ENCODE measurements at places on chromosomes 6 and 20.

DNA sequence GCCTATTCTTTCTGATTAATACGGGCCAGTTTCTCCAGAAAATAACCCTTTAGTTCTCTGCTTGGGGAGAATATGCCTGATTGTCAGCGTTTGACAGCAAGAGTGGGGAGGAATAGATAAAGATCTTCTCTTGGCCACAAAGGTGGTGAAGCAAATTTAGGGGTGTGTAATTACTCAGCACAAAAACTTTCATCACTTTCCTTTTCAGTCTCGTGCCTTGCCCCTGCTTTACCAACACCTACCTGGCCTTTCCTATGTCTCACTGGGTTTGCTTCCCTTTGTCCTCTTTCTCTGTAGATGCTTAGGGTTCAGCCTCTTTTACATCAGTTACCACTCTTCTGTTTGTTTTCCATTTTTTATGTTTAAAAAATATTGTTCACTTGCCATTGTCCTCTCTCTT lies 99.2 kb downstream of the MCHR2 start:
- no peak for DNase-seq

DNA sequence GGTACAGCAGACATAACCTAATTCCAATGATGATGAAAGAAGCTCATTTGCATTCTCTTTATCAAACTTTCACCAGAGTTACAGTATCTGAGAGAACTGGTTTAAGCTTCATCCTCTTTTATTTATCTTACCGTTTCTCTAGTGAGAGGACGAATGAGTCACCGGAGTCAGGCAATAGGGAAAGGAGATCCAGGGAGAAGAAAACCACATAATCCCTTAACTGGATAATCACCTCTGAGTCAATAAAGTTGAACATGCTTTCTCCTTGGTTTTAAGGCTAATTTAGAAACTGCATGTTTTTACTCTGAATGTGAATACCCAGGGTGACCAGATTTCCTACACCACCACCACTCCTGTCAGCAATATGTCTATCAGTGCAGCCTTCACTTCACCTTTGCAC lies 313.7 kb upstream of the TBX18 start:
- DNase-seq: no peak

DNA sequence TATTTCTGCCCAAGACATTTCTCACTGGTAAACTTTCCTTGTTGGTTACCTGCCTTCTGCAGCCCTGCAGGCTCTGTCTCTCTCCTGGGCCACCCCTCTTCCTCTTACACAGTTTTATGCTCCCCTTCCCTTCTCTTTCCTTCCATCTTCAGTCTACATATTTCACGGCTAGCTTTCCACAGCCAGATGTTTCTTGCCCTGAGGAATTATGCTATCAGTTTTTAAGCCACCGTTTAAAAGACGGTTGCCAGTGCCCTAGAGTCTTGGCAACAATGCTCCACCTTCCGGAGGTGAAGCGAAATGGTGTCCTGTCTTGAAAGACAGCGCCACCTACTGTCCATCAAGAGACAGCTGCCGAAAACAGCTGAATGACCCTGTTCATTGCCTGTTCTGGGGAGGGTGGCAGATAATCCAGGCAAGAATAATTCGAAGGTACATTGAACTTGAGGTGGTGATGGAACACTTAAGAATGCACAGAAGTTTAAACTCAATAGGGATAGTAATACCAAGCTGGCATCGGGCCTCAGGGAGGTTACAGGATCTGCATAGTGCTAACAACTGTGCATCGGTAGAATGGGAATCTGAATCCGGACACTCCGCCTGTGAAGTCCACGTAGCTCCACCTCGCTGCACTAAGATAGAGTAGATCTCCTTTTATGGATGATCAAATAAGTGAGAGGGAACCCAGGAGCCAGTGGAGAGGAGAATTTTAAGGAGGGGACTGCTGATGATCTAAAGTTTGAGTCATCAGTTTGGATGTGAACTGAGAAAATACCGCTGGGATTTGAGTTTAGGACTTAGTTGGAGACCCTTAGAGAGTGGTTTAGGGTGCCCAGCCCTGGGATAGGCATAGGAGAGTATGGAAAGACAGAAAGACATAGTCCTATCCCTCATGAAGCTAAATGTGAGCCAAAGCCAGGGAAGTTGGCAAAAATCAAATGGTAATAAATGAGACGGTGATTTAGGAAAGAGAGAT lies 4.8 kb upstream of the TRIM40 start:
- peak; percentile 71 for DNase-seq

DNA sequence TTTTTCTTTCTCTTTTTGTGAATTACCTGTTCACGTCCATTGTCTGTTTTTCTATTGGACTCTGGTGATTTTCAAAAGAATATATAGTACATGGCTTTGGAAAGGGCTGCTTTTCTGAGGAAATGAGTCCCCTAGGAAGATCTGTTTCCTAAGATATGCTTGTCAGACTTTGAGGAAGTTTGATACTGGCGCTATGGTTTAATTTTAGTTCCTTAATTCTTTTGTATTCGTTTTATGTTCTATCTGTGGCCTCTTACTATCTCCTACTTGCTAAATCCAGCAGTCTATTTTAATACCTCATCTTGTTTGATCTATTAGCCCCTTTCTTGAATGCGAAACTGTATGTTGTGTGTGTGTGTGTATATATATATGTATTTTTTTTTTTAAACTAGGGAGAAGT lies 101.9 kb downstream of the LIN28B start:
- DNase-seq: no peak

DNA sequence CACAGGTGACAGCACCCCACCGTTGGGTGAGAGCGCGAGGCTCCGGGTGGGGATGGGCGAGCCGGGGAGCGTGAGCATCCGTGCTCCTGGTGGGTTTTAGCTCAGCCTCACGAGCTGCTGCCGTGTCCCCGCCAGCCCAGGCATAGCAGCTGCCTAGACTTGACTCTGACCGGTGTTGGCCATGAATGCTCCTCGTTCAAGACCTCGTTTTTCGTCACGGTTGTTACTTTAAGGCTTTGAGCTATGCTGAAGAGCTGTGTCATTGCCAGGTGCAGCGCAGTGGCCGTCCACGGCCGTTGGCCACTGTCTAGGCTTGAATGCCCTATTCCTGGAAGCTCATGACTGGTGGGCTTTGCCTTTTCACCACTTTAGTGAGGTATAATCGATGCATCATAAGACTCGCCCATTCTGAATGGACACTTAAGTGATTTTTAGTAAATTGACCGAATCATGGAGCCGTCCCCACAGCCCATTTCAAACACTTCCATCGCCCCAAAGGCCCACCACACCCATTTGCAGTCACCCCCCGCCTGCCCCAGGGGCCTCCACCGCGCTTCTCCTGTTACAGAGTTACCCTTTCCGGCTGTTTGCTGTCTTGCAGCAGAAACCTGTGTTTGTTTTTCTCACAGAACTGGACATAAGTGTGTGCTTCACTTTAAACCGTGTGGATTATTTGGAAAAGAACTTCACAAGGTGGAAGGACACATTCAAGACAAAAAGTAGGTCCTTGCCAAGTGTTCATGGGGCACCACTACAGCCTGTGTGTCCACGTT lies 21.4 kb upstream of the ADRM1 start:
- DNase-seq: no peak

DNA sequence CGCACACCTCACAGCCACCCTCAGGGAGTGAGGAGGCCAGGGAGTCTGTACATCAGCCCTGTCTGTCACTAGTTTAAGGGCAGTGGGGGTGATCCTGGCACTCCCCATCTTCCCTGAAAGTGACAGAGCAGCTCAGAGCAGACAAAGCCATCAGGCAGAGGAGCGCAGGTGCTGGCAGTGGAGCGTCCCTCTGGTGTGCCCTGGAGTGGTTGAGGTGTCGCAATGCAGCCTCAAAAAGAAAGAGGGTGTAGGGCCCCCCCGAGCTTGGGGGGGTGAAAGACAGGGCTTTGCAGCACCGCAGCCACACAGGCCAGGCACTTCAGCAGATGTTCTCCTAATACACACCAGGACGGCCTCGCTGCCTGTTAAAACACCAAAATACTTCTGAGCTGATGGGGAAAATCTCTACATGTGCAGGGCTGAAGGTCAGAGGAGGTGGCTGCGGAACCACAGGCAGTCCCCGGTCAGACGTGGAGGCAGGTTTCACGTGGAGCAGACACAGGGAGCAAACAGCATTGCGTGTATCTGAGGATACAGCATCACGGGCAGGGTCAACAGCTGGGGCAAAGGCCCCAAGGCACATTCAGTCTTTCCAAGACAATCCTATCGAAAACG lies 69.5 kb downstream of the PREX1 start:
- no peak for DNase-seq

DNA sequence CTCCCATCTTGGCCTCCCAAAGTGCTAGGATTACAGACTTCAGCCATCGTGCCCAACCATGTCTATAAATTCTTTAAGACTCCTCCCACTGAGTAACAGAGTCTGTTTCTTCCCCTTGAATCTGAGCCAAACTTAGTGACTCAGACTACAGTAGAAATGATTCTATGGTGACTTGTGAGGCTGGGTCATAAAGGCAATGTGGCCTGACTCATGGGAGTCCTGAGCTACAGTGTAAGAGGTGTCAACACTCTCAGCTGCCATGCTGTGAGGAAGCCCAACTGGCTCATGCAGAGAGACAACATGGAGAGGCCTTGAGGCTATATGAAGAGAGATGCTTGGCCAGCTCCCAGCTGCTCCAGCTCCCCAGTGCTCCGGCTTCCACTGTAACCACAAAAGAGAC lies 5.2 kb upstream of the NRSN2 start:
- peak; percentile 81 for DNase-seq

DNA sequence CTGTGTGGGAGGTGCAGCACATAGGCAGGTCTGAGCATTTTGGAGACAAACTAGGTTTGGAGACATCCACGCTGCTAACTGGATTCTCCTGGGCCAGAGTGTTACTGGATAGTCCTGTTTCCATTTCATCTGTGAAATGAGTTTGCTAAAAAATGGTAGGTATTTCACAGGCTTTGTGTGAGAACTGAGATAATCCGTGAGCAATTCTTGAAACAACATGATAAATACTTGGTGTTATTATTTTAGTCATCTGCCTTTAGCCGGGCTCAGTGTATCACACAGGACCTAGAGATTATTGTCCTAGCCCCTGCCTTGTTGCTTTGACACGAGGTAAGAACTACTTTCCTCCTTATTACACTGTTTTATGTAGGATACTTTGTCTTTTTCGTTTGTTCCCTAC lies 63.0 kb downstream of the PRR18 start:
- no peak for DNase-seq

GRCh38 chr6:107124934-107125348 lies 9.6 kb upstream of the BEND3 start:
- DNase-seq: no peak

DNA sequence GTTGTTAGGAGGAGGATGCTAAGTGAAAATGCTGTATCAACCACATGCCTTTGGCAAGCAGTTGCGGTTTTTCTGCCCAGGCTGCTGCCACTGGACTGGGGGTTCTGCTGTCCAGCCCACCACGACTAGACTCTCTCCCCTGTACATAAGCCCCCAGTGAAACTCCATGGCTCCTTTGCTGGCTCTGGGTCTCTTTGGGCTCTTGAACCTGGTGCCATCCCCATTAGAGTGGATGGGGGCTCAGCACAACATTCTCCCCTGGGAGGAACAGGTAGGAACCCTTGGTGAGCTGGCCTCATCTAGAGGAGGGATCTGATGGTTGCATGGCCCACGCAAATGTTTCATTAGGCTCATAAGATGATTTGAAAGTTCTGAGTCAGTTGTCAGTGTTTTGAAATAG lies 204.8 kb upstream of the KCNG1 start:
- no peak for DNase-seq

DNA sequence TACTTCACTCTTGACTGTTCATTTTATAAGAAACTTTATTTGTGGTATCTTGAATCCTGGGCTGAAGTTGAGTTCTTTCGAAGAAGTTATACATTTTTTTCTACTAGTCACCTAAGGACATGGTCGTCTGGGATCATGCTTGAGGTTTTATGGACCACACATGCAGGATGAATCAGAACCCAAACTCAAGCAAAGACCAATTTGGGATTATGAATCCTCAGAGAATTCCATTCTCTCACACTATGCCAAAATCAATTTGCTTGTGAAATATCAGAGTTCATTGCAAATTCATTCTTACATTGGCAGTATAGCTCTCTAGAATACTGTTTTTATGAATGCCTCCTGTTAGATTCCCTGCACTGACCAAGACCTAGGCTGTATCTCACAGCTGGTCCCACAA lies 114.3 kb upstream of the HDAC2 start:
- DNase-seq: no peak

DNA sequence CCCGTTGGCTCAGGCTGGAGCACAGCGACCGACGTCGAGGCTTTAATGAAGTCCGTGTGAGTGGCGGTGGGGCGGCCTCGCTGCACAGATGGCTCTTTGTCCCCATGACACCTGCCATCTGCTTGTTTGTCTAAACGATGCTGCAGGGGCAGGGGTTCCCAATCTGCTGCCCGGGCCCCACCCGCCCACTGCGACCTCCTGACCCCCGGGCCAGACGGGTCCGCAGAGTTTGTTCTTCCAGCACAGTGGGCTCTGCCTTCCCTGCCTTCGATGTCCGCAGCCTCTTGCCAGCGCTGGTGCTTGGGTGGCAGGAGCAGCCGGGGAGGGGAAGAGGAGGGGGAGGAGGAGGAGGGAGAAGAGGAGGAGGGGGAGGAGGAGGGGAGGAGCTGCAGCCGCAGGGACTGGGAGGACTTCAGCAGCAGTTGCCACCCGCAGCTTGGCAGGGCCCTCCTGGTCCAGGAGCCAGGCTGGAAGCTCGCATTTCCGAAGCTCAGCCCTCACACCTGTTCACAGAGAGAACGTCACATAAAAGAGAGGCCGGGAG lies 210.0 kb downstream of the DLL1 start:
- peak; percentile 0 for DNase-seq

- DNase-seq: no peak
These were observed 5.4 kb downstream of the TLDC2 start for GRCh38 chr20:36881331-36881730.

- no peak for DNase-seq
These were observed 9.2 kb downstream of the HSPA1B start for GRCh38 chr6:31836474-31837368.

DNA sequence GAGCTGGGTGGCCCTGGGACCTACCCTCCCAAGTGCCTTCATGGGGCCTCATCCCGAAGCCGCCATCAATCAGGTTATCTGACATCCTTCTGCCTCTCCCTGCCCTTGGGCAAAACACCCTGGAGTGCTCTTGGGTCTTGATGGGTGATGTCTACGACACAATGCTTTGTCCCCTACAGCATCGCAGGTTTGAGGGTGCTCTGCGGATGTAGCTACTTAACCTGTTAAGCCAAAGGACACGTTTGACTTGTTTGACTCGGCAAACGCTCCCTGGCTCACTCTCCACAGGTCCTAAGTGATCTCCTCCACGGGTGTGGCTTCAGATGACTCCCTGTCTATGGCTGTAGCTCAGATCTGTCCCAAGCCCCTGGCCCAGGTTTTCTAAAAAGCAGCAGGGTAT lies 35.6 kb downstream of the TBC1D7 start:
- no peak for DNase-seq

All from activated CD4-positive, alpha-beta T cell treated with anti-CD3 and anti-CD28 coated beads for 48 hours (primary cell).